ENCODE measurements at places on chromosomes 5 and 9.
A peak's percentile ranks its signal among the peaks of the same experiment; 100 is the strongest.

DNA sequence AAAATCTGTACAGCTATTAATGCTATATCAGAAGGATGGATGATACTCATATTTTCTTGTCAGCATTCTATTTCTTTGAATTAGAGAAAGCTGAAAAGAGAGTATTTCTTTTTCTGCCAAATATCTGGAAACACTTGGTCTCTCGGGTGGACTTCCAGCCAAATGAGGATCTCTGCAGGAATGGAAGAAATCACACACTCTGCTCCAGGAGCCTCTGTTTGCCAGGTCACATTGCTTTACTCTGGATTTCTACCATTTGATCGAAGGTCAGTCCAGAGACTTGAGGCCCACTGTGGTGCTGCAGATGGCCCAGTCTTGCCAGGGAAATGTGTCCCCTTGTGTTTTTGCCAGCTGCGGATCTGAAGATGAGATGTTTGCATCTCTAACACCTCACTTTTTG is 154.1 kb downstream of the PCSK1 start:
- DNase-seq: no peak

DNA sequence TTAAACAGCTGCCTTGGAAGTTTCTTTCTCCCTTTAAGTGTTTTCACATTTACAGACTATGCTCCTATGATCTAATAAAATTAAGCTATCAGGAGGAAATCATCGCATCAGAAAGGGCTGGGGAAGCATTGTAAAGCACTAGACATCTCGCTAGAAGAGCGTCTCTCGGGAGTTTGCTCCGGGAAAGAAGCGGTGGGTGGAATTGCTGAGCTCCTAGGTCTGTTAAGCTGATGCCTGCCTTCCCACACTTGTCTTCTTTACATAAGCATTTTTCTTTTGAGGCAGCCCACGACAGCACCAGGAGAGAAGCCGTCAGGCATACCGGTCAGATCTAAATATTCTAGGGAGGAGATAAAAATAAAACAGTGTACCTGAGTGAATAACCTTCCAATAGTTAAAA is 541.7 kb upstream of the TUSC1 start:
- no peak for DNase-seq

DNA sequence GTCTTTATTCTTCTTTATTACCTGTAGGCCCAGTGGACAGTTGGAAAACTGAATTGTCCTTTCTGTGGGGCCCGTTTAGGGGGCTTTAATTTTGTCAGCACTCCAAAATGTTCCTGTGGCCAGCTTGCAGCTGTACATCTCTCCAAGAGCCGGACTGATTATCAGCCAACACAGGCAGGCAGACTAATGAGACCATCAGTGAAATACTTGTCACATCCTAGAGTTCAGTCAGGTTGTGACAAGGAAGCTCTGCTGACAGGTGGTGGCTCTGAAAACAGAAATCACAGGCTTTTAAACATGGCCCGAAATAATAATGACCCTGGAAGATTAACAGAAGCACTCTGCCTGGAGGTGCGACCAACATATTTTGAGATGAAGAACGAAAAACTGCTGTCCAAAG is 47.9 kb downstream of the RNF180 start:
- DNase-seq: no peak

GRCh38 chr5:118902656-118903438 is 85.5 kb downstream of the DTWD2 start:
- no peak for DNase-seq

GRCh38 chr5:176875783-176876505 is 23.2 kb downstream of the HK3 start:
- DNase-seq: no peak

- peak; percentile 11 for DNase-seq
These were observed 33.6 kb upstream of the COL5A1 start for GRCh38 chr9:134607971-134608370.

GRCh38 chr5:77957516-77957915 is 181.4 kb upstream of the TBCA start:
- no peak for DNase-seq

- DNase-seq: no peak
These were observed 3.5 kb upstream of the PDE4D start for GRCh38 chr5:59897075-59897474.

GRCh38 chr5:72307573-72307967 is 12.5 kb downstream of the MRPS27 start:
- DNase-seq: no peak

GRCh38 chr9:128765499-128765898 is 6.2 kb downstream of the ZER1 start:
- DNase-seq: no peak

DNA sequence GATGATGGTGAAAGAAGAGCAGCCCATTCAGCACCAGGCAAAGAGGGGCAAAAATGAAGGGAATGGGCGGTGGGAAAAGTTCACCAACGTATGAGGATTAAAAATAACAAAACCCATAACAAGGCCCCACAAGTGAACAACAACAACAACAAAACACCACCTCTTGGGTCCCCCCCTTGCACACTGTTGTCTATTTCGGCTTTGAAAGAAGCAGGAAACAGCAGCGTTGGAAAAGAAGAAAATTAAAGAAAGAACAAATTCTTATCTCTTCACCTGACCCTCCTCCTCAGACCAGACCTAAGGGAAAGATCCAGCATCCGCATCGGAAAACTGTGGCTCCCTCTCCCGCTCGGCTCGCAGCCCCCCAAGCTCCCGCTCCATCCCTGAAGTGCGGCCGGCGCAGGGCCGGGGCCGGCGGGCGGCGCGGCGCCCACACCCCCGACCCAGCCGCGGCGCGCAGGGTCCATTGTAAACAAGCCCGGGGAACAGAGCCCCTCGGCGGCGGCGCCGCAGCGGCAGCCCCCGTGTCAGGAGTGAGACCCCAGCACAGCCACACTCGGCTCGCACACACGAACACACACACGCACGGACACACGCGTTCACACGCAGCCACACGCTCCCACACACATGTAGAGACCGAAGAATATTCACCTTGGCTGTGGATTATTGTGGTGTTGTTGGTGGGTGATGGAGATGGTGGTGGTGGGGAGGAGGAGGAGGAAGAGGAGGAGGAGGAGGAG is 535 bp downstream of the RFX3 start:
- DNase-seq: no peak

DNA sequence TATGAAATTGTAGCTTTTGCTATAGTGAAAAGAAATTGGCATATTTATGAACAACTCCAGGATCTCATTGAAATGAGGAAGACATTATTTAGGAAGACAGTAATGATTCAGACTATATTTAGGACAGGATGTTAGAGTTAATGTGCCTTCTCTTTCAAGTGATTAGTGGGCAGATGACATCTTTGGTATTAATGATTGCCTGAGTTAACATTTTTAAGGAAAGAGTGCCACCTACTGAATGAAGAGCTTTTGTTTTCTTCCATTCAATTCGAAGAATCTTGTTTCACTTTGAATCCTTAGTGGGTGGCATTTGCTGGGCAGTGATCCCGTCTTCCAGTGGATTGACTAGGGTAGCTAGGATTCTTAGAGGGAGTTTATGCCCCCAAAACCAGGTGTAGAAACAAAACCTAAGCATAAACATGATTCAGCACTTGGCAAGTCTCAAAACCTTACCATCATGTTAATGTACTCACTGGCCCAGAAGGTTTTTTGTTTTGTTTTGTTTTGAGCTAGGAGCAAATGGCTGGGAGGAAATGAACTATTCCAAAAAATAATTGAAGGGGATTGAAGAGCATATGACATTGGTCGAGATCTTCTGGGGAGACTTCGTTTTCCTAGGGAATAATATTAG is 23.2 kb downstream of the MAP3K1 start:
- no peak for DNase-seq

- no peak for DNase-seq
These were observed 572.6 kb upstream of the CLINT1 start for GRCh38 chr5:158431369-158432029.

Data from ascending aorta (tissue), 2 donors.